ENCODE measurements at places on chromosomes 13 and 19. TPM values are rescaled to one million over a fixed set of nuclear protein-coding genes. Genes with fewer than 3 reads are reported as not detected.

SHKBP1 gene
- total RNA-seq: 11.8 TPM

CEACAM16 gene
- total RNA-seq: not detected

WDR87 gene
- not detected for total RNA-seq

KLF5 gene
- total RNA-seq: 16.3 TPM

GIPC3 gene
- total RNA-seq: 0.55 TPM

SHISA7 gene
- 4.0 TPM for total RNA-seq

NDUFA11 gene
- total RNA-seq: 304 TPM

RYR1 gene
- 6.0 TPM for total RNA-seq

TMC4 gene
- 2.1 TPM for total RNA-seq

DIAPH3 gene
- total RNA-seq: 6.5 TPM

PRR20E gene
- not detected for total RNA-seq

SELENOV gene
- total RNA-seq: 1.7 TPM

SWSAP1 gene
- 2.6 TPM for total RNA-seq
